ENCODE measurements at places on chromosomes 7 and 10.

GRCh38 chr10:33484787-33485186 lies 150.3 kb upstream of the NRP1 start:
- DNase-seq, result no peak

DNA sequence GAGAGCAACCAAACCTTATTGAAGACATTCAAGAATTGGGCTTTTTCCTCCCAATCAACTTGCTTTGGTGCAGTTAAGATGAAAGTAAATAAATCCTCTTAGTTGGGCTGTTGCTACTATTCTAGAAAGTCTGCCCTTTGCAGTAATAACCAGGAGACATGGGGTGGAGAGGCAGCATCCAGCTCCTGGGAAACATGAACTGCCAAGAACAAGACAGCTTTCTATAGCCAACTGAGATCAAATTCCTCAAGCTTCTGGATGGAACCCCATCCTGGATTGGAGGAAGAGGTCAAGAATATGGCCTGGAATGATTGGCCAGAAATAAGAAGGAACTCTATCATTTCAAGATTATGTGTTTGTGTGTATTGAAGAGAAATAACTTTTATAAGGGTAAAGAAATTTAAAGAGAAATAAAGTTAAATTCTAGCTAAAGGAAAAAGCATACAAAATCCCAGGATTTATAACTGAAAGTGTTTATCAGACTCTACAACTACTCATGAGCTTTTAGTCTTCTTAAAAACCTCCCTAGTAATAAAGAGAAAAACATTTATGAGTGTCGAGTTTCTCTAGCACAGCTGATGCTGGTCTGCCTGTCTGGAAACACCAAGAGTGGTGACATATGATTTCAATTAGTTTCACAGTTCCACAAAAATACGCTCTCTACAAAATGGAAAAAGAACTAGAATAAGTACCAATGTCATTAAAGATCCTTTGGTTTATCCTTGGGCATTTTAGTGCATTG lies 70.1 kb upstream of the COL1A2 start:
- no peak for DNase-seq

DNA sequence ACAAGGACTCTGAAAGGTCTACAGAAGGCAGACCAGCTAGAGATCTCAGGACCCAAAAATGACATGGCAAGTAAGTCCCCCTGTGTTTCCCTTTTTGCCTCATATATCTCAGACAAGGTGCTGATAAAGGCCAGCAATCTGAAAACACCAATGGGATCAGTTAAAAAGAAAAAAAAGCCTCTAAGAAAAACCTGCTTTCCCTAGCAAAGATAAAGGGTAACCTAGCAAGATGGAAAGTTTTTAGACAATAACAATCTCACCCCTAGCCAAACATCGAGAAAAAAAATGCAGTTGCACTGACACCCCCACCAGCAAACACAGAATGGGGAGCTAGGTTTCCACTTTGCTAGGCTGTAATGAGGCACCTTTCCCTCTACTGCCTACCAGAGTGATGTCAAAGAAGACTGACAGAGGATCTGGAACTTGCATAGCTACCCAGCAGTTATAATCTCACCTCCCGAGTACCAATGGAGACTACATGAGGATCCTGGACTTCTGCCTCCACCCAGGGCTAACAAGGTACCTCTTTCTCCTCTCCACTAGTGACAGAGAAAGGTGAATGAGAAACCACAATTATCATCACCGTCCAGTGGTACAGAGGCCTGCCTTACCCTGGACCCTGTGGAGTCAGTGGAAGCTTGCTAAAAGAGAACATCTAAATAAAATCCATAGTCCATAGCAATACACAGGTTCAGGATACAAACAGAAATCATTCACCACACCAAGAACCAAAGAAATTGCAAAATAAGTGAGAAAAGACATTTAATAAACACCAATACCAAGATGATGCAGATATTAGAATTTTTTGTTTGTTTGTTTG lies 240.8 kb downstream of the ARHGAP12 start:
- no peak for DNase-seq

DNA sequence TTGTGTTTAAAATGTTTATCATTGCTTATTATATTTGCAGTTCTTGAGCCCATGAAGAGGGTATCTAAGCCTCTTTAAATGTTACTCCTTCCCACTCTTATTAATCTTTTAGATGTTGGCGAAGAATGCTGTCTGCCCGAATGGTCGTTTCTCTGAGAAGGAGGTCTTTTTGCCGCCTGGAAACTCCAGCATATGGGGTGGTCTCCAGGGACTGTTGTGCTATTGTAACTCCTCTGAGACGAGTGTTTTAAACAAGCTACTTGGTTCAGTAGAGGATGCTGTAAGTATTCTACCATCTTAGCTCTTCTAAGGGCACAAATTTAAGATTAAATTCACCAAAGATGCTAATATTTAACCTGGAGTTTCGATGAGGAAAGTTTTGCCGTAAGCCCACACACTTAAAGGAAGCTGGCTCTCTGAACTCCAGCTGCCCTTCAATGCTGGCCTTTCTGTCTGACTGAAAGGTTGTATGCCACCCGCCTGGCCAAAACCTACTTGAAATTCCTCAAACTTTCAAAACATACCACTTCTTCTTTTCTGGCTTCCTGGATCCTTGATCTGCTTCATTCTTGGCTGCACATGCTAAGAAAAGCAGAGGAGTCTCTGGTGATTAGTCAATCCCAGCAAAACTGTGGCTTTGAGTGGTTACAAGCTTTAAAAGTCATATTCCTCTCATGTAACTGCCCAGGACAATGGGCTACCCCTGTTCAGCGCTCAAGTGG lies 74.7 kb downstream of the ABCA13 start:
- DNase-seq, result no peak

DNA sequence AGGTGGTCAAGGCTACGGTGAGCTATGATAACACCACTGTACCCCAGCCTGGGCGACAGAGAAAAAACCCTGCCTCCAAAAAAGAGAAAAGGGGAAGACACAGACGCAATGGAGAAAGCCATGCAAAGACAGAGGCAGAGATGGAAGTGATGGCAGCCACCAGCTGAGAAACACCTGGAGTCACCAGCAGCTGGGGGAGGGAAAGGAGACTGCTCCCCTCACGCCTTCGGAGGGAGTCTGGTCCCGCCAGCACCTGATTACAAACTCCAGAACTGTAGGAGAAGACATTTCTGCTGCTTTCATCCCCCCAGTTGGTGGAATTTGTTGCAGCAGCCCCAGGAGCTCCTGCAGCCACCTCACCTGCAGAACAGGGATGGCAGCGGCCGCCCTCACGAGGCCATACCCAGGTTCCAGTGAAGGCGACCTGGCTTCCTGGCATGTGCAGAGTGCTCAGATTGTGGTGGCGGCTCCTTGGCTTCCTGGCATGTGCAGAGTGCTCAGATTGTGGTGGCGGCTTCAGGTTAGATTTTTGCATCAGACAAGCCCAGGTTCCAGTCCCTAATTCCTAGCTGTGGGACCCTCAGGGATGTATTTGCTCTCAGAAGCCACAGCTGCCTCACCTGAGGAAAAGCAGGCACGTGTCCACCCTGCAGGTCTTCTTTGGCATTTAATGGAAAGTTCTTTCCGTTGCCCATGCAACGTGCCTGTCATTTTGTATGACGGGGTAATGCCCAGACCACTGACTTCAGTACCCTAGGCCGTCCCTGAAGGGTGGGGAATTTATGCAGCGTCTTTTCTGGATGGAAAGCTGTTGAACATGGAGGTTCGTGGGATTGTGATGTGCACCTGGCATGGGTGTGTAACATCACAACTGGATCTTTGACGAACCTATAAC lies 182.9 kb downstream of the EBF3 start:
- no peak for DNase-seq

- DNase-seq, result no peak
These were observed 319.2 kb downstream of the EXOC4 start for GRCh38 chr7:133572087-133572486.

DNA sequence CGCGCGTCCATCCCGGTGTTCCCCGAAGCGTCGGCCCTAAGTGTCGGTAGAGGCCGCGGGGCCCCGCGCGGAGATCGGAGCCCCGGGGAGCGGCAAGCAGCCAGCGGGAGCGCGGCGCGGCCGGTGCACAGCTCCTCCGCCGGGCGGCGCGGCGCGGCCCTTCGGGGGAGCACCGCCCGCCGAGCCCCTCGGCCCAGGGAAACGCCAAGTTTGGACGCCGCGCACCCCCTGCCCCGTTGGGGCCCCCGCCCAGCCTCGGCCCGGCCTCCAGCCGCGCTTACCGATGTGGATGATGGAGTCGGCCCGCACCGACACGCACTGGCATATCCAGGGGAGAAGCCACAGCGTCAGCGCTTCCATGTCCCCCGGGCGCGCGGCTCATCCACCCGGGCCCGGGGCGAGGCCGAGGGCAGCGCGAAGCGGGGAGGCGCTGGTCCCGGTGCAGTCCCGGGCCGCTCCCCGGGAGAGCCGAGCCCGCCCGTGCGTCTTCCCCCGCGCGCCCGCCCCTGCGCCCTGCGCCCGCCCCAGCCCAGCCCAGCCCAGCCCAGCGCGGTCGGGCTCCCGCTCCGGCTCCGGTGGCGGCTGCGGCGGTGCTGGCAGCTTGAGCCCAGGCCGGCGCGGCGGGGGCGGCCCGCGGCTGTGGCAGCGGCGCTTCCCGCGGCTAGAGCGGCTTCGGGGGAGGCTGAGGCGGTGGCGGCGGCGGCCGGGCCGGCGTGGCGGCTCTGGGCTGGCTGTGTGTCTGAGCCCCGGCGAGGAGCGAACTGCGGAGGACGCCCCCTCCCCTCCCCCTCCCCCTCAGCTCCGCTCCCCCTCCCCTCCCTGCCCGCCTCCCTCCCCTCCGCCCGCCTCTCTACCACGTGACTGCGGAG lies at the start of gene GRID1:
GRID1 (minus strand) TSS at position 763 of the 869 bp plus-strand sequence.
- DNase-seq, result peak; percentile 48

DNA sequence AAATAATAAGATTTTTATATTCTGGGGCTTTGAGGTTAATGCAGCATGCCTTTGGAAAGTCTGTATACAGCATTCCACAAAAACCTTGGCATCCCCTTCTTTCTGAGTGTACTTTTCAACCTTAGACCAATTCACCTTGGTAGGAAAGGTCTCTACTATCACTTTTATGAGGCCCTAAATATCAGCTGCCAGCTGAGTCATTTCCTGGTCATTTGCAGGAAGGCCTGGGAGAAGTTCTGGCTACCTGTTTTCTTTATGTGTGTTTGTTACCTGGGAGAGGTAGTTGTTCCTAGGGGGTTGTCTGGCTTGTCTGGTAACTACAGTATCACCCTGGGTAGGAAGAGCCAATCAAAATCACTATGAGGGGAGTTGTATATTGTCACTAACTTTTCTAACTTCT lies 4.1 kb downstream of the SPAM1 start:
- DNase-seq, result no peak

GRCh38 chr10:114811862-114812261 lies 9.7 kb upstream of the FHIP2A start:
- DNase-seq, result no peak
